RWPE1 (cell line): ENCODE measurements at places on chromosomes 1 and 21.

DNA sequence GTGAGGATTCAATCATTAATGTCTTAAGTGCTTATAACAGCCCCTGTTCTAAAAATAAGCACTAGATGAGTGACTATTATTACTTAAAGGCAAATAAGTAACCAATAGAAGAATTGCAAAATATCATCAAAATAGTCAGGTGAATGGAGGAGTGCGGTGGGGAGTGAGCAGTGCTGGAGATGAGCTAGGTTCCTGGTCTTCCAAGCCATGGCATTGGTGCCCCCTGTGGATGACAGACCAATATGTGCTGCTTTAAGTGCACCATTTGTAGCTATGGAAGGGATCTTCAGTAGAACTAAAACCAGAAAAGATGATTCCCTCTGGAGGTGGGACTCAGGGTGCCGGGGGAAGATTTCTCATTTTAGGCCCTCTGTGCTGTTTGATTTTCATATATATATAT lies 46.1 kb upstream of the SLC30A1 start:
- peak; percentile 34 for DNase-seq

GRCh38 chr1:100894603-100895539 lies at the start of gene EXTL2:
Gene EXTL2 (minus strand): TSS chr1:100894842. CDS start chr1:100888757, 6,085 bp downstream.
- DNase-seq = peak; percentile 72

DNA sequence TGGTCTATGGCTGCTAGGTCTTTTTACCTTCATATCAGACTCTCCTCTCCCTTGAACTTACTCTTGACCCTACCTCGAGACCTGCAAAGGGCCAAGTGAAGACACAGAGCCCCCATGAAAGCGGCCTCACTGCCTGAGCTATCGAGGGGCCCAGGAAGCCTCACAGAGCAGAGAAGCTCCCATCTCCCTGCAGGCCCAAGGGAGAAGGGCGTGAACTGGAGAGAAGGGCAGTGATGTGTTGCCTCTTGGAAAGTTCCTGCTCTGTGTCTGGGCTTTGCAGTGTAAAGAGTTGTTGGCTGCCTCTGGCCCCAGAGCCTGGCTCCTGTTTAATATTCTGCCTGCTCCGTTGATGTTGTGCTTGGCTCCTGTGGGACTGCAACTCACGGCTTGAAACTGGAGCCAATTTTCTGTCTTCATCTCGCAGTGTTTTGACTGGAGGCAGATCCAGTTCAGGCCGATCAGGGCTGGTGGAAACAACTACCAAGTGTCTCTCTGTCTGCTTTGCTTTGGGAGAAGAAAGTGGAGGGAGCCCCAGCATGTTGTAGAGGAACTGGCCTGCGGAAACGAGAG lies 4.3 kb downstream of the SERTAD4 start:
- DNase-seq = no peak

- peak; percentile 65 for DNase-seq
Measured at GRCh38 chr21:34029743-34030528, 43.4 kb upstream of the MRPS6 start.

DNA sequence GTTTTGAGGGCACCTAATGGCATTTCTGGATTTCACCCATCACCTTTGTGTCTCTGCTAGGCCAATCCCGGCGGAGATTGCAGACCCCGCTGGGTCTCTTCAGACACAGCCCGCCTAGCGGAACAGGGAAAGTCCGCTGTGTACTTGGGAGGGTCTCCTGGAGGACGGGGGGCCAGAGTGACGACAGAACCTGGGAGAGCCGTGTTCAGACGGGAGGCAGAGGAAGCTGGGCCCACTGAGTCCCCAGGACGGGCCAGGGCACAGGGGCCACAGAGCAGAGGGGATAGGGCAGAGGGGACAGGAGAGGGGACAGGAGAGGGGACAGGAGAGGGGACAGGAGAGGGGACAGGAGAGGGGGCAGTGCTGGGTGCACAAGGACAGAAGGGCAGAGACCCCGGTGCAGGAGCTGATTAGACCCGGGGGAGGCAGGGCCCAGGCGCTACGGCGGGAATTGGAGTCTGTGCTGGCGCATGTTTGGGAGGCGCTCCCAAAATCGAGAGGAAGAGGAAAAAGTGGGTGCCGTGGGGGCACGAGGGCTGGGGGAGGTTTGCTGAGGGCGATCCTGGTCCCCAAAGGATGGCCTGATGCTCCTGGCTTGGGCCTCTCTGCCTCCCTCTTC lies 12.7 kb downstream of the TRPM2 start:
- no peak for DNase-seq
